ENCODE measurements at places on chromosomes 3 and 15. TPM values are rescaled to one million over a fixed set of nuclear protein-coding genes. Genes with fewer than 3 reads are reported as not detected.
A peak's percentile ranks its signal among the peaks of the same experiment; 100 is the strongest.

GRCh38 chr3:138443521-138444503 lies 9.4 kb downstream of the ESYT3 start:
- DNase-seq, result no peak

DNA sequence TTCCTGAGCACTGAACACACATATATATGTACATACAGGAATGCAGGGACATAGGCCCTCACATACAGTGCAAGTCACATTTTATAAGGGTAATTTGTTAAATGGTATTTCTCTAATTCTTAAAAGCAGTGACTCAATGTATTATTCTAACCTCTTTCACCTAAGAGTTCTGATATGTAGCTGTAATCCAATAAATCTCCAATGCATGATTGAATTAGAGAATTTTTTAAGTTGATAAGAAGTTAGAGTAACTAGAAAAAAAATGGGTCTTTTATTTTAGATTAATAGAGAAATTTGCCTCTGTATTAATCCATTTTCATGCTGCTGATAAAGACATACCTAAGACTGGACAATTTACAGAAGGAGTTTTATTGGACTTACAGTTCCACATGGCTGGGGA lies 98.2 kb downstream of the RBMS3 start:
- no peak for DNase-seq

DNA sequence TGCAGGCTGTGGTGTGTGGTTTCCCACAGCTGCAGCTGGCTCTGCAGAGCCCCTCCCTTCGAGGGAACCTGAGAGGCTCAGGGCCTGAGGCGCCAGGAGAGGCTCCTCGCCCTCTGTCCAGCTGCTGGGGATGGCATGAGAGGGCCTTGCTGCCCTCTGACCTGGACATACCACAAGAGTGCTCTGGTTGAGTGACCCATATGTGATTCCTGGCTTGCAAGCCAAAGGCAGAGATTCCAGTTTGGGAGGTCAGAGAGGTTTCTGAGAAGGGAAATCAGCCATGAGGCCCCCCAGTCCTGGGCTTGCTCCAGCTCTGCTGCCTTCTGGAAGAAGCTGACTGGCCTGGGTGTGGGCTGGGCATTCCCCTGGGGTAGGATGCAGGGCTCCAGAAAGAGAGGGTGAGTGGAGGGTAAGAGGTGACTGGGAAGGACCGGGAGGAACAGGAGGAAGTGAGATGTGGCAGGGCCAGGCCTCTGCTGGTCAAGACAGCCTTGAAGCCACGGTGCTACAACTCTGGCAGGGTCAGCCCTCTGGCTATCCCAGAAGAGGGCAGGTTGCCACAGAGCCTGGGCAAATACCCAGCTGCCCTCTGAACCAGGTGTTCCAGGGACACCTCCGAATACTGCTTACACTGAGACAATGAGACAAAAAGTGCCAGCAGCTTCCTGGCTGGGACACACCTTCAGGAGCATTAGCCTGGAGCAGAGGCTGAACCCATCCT lies 16.0 kb upstream of the SRP14 start:
- DNase-seq, result no peak

DNA sequence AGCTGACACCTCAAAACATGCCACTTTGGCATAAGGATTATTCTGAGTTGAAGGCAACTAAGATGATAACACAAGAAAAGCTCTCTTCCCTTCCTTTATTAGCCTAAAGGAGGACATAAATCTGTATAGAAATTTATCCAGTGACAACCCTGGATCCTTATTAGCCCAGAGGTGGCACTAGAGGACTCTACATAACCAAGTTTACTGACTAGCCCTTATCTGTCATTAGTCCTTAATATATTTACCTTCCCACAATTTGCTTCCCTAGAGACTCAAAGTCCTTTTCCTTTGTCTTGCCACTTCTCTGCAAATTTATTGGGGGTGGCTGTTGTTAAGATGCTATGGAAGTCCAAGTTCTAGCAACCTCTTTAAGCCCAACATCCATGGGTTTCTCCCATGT lies 26.7 kb downstream of the CEP70 start:
- DNase-seq, result no peak

GRCh38 chr15:68763063-68763462 lies 57.6 kb downstream of the ANP32A start:
- DNase-seq, result no peak

- no peak for DNase-seq
These were observed 343.2 kb downstream of the LSAMP start for GRCh38 chr3:116102037-116102436.

GRCh38 chr3:102124704-102125103 lies 275.4 kb downstream of the NFKBIZ start:
- DNase-seq, result no peak

DNA sequence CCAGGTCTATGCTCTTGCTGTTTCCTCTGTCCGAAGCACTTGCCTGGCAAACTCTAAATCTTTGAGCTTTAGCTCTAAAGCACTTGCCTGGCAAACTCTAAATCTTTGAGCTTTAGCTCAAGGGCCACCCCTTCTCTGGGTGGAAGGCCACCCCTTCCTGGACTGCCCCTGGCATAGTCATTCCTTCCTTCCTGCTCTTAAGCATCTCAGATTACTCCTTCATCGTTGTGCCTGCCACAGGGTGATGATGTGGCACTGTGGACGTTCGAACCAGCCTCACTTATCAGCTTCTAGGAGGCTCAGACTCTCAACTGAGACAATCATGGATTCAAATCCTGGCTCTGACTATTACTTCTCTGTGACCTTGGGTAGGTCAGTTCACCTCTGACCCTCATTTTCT lies 10.5 kb upstream of the CRABP1 start:
- no peak for DNase-seq

GRCh38 chr15:82315519-82316246 lies 33.6 kb downstream of the GOLGA6L10 start:
- peak; percentile 44 for DNase-seq

GRCh38 chr3:171811295-171811912 lies 1.1 kb upstream of the PLD1 start:
- no peak for DNase-seq

DNA sequence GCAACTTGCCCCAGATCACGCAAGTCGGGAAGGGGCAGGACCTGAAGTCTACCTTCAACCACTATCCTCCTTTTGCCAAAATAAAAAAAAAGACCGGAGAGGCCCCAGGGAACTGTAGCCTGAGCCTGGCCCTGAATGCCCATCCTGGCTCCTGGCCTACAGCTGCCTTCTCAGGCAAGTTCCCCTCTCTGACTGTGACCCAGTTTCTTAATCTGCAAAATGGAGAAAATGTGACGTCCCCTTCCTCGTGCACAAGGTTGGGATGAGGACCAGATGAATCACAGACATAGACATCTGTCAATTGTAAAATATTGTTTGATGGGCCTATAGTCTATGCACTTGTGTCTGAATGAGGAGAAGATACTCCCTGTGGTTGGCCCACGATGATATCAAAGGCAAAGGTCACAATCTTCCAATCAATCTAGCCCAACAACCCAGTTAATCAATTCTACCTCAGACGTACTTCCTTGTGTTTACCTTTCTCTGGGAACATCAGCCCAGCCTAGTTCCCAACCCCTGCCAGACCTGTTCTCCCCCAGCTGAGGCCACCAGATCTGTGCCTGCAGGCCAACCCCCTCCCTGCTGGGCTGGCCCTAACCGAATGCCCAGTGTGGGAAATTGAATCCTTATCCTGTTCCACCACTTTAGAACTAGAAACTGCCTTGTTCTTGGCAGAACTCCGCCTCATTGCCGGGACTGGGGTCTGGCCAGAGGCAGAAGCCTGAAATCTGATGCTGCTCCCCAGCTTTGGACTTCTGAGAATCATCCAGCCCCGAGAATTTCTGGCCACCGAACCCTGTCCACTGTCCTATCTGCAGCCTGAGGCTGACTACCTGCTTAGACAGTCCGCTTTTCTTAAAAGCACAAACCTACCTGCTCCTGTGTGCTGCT lies 101.8 kb upstream of the LIPC start:
- DNase-seq, result no peak

- DNase-seq, result no peak
These were observed 9.6 kb upstream of the LAMP3 start for GRCh38 chr3:183172051-183172639.

DNA sequence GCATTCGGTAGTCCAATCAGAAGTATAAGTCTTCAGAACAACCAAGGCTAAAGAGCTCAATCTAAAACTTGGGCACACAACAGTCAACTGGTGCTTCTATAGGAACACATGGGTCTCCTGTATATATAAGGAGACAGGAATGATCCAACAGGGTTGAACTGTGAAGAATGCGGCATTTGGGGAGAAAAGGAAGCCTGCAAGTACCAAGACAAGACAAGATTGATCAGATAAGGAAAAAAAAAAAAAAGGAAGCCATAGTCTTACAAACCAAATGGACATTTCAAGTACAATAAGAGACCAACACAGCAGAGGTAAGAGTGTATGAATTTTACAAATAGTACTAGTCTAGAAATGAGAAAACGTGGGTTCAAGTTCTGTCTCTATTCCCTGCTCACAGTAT lies 6.5 kb downstream of the CPEB1 start:
- DNase-seq, result no peak

GRCh38 chr3:189897406-189897805 lies 223.3 kb downstream of the P3H2 start:
- DNase-seq, result no peak

GRCh38 chr3:109973733-109974132 lies 636.4 kb upstream of the DPPA4 start:
- no peak for DNase-seq

DNA sequence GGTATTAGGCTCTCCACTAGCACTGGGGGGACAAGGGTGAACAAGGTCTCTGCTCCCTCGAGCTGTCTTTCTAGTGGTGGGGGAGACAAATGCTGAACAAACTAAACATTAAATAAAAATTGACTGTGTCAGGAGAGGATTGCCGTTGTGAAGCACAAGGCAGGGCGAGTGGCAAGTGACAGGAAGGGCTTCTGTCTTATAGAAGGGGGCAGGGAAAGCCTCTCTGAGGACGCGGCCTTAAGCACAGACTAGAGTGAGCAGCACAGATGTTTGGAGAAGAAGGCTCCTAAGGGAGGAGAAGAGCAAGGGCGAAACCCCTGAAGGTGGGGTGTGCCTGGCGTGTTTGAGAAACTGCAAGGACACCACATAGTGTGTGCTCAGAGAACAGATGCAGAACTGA lies 50.9 kb upstream of the ATP2B2 start:
- no peak for DNase-seq

DNA sequence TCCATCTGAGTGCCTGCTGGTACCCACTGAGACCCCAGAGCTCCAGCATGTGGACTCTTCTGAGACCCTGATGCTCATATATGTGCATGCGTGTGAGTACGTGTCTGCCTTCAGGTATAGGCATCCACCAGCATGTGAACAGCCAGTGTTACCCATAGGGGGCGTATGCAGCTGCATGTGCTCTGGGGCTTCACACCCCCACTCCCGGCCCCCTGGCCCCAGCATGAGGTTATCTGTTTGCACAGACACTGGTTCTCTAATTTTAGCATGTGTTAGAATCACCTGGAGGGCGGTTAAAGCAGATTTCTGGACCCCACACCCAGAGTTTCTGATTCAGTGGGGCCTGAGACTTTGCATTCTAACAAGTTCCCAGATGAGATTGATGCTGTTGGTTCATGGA lies 824 bp upstream of the CILP start:
- no peak for DNase-seq

DNA sequence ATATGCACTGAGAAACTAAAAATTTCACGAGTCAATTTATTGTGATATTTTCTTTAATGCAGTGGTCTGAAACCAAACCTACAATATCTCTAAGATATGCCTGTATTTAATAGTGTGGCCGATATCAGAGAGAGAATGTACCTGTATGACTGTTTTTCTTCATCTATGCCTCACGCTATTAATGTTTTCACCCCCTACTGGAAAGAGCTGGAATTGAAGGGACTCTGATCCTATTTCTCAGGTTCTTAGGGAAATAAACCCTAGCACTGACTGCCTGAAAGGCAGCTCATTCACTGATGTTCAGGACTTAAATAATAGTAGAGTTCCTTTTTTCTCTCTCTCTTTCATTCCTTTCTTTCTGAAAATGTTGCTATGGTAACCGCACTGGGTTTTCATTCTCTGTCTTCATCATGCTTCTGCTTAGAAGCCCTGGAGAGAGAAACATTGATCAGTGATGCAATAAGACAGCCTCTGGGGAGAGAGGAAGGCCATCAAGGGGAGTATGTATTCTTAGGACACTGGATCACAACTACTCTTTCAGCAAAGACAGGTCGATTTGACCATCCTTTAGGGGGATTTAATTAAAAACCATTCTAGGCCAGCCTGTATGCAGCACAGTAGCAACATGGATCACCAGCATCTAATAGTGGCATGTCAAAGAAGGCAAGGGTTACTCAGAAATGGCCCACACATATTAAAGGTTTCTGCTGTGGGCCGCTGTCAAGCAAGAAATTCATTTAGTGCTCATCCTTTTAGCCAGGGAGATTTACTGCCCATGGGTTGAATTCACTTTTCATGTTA lies 1135.7 kb downstream of the IGSF11 start:
- DNase-seq, result no peak

DNA sequence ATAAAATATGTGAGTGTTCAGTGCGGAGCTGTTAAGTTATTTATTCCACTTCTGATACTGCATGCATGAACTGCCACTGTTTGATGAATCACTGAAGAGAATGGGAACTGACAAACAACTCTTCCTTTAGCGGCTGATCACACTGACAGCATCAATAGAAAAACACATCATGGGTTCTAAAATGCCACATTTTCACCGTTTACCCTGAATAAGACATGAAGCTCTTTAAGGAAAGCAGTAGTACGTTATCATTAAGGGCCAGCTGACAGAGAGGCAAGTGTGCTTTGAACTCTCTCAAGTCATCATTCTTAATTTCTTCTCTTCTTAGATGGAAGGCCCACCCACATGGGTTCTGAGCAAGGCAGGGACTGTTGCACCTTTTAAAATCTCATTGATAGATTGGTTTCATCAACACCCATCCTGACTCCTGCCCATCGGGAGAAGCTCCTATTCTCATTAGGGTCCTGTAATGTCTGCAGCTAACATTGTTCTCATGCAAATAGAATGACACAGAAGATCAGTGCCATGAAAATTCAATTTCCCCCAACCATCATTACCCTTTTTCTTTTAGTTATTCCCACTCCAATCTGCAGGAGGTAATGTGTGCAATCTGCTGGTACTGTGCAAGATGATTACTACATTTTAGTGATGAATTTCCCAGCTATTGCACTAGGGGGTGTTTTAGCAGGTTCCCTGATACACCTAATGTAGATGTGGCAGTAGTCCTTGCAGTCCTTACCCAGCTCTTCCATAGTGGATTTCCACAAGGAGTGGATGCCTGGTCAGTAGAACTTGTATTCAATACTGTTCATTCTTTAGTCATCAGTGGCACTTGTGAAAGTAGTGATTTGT lies 119.1 kb downstream of the ROBO2 start:
- DNase-seq, result no peak

GRCh38 chr3:194999491-194999890 lies 271.5 kb downstream of the XXYLT1 start:
- no peak for DNase-seq

MYRIP gene
- total RNA-seq, result 8.4 TPM

RGMA gene
- total RNA-seq, result 47.1 TPM

LRRC2 gene
- total RNA-seq, result 2.2 TPM

DCP1A gene
- total RNA-seq, result 30.8 TPM

C15orf39 gene
- 25.5 TPM for total RNA-seq

GATM gene
- 288 TPM for total RNA-seq

IFRD2 gene
- total RNA-seq, result 51.2 TPM

MFN1 gene
- 61.2 TPM for total RNA-seq

STRIT1 gene
- total RNA-seq, result not detected

PAQR9 gene
- 0.13 TPM for total RNA-seq

RASGRP1 gene
- 1.2 TPM for total RNA-seq

All from sciatic nerve (tissue), 2 donors.